Heart right ventricle (tissue), 16 donors: ENCODE measurements at places on chromosomes 11 and 22. TPM values are rescaled to one million over a fixed set of nuclear protein-coding genes. Genes with fewer than 3 reads are reported as not detected.

DNA sequence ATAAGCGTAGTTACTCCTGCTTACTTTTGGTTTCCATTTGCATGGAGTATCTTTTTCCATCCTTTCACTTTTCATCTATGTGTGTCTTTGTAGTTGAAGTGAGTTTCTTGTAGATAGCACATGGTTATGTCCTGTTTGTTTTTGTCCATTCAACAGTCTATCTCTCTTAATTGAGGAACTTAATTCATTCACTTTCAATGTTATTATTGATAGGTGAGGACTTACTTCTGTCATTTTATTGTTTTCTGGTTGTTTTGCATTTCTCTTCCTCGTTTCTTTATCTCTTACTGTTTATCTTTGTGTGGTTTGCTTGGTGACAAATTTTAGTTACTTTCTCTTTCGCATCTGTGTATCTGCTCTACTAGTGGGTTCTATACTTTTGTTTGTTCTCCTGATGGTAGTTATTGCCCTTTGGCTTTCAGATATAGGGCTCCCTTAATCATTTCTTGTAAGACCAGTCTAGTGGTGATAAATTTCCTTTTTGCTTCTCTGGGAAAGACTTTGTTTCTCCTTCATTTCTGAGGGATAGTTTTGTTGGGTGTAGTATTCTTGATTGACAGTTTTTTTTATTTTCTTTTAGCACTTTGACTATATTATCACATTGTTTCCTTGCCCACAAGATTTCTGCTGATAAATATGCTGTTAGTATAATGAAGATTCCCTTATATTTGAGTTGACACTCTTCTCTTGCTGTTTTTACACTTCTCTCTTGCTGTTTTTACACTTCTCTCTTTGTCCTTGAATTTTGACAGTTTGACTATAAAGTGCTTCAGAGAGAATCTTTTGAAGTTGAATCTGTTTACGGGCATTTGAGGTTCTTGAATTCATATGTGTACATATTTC is 9.0 kb upstream of the RAG1 start:
- no peak overlapping the region for H3K27ac ChIP-seq
- H3K27me3 ChIP-seq, result no peaks in the 10 kb centered on the region
- H3K4me3 ChIP-seq, result no peak overlapping the region
- DNase-seq, result no peak

DNA sequence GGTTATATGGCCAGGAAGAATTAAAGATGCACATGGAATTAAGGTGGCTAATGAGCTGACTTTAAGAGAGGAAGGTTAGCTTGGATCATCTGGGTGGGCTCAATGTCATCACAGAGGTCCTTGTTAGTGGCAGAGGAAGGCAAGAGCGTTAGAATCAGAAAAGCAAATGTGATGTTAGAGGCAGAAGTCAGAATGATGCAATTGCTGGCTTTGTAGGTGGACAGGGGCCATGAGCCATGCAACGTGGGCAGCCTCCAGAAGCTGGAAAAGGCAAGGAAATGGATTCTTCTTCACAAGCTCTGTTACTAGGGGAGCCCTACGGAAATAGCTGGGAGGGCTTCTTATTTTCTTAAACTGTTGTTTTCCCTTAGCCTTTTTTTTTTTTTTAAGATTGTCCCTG is 2.3 kb upstream of the CBLIF start:
- H3K36me3 ChIP-seq, result no peaks in the 10 kb centered on the region
- no peak overlapping the region for H3K27ac ChIP-seq
- H3K27me3 ChIP-seq, result no peaks in the 10 kb centered on the region
- no peak for DNase-seq
- no peaks in the 10 kb centered on the region for H3K4me1 ChIP-seq

DNA sequence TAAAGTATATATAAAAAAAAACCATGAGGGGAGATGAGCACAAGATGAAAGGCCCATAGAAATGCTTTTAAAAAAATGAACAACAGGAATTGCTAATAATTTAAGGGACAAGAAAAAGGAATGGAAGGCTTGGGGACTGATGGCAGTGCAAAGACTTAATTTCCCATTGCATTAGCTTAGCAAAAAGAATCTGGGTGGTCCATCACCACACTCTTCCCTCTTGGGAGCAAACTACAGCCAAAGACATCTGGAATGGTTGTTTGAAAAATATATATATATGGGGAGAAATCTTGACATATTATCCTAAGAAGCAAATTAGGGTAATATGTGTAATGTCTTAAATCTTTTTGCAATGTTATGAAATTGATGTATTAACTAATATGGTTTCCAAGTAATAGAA is 727.1 kb downstream of the METTL15 start:
- no peak for DNase-seq
- no peak overlapping the region for H3K27ac ChIP-seq
- no peak overlapping the region for H3K4me3 ChIP-seq
- H3K4me1 ChIP-seq, result no peaks in the 10 kb centered on the region
- no peaks in the 10 kb centered on the region for H3K36me3 ChIP-seq

FERMT3 gene
- total RNA-seq, result 6.3 TPM

SLC3A2 gene
- 32.5 TPM for total RNA-seq

DNA sequence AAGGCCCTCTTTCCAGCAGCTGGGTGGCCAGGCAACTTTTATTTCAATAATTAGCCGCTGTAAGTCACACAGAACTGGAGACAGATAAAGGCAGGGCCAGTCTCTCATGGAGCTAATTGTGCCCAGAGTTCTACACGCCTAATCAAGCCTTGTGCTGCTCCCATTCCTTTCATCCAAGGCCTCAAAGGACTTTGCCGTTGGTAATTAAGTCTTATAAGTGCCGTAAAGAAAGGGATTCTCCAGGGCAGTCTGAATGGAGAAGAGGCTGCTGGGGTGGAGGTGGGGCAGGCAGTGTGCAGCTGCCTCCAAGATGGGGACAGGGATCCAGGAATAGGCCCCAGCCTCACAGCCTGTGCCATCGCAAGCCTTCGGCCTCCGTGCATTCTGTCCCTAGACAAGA is 357.9 kb downstream of the TENM4 start:
- no peaks in the 10 kb centered on the region for H3K27me3 ChIP-seq
- no peak overlapping the region for H3K27ac ChIP-seq
- H3K4me3 ChIP-seq, result no peak overlapping the region
- no peaks in the 10 kb centered on the region for H3K36me3 ChIP-seq

SLCO2B1 gene
- 16.1 TPM for total RNA-seq

- no peak overlapping the region for H3K4me3 ChIP-seq
- H3K36me3 ChIP-seq, result no peaks in the 10 kb centered on the region
- DNase-seq, result no peak
- no peak overlapping the region for H3K27ac ChIP-seq
These were observed 24.4 kb upstream of the SMIM35 start for GRCh38 chr11:118111019-118111743.

DNA sequence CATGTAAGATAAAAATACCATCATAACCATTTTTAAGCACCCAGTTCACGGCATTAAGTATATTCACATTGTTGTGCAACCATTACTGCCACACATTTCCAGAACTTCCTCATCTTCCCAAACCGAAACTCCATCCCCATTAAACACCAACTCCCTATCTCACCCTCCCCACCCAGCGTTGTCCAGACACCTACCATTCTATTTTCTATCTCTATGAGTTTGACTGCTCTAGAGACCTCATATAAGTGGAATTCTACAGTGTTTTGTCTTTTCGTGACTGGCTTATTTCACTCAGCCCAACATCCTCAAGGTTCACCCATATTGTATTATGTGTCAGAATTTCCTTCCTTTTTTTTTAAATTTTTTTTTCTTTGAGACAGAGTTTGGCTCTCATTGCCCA is 45.2 kb downstream of the PPFIA1 start:
- H3K36me3 ChIP-seq, result no peaks in the 10 kb centered on the region
- no peak overlapping the region for H3K27ac ChIP-seq
- H3K4me1 ChIP-seq, result peaks cover 52% of the 10 kb centered on the region
- H3K27me3 ChIP-seq, result no peaks in the 10 kb centered on the region
